ENCODE measurements at places on chromosomes 3 and 15. TPM values are rescaled to one million over a fixed set of nuclear protein-coding genes. Genes with fewer than 3 reads are reported as not detected.

DNA sequence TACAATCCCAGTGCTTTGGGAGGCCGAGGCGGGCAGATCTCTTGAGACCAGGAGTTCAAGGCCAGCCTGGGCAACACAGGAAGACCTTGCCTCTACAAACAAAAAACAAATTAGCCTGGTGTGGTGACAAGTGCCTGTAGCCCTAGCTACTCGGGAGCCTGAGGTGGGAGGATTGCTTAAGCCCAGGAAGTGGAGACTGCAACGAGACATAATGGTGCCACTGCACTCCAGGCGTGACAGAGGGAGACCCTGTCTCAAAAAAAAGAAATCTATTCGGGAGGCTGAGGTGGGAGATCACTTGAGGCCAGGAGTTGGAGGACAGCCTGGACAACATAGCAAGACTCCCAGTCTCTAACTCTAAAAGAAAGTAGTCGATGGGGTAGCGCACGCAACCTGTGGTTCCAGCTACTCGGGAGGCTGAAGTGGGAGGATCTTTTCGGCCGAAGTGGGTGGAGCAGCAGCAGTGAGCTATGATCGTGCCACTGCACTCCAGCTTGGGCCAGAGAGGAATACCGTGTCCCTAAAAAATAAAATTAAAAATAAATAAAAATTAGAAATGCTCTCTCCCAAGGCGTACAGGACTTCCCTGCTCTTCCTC is 775 bp downstream of the C3orf33 start:
- DNase-seq = no peak

The MYLK gene
- 11.9 TPM for total RNA-seq

GRCh38 chr3:153600896-153601295 is 438.9 kb downstream of the RAP2B start:
- DNase-seq = no peak

- no peak for DNase-seq
These were observed 66.5 kb upstream of the FNDC3B start for GRCh38 chr3:171972871-171973348.

DNA sequence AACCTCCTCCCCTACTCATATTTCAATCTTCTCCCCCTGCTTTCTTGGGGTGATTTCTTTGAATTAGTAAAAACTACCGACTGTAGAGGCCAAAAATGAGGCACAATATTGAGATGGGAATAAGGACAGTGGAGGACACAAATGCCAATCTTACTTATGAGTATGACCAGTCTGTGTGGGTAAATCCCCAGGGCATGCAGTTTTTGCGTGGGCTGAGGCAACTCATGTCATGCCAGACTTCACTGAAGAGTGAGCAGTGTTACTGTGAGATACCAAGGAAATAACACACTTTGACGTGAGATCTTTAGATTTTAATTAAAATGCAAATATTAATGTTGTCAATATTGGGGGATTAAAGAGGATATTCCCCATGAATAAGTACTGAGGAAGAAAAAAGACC is 254.3 kb upstream of the ICE2 start:
- no peak for DNase-seq

DNA sequence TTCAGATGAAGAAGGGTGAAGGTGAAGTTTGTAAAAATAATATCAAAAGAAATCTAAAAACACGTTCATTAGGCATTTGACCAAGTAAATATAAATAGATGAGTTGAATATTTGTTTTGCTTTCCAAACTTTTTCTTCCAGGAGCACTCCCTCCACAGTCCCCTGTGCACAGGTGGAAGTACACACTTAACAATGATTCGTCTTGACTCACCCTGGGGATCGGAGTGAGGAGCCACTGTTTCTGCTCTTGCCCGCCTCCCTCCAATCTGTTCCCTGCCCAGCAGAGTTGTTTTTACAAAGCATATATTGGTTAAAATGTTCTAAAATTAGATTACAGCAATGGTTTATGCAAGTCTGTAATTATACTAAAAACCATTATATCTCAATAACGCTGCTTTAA is 175.1 kb downstream of the PTPRG start:
- DNase-seq = no peak

Measured in cerebellum (tissue), 4 donors.